ENCODE measurements at places on chromosomes 6 and 20.

GRCh38 chr20:22795871-22796270 is 211.5 kb upstream of the FOXA2 start:
- no peaks in the 10 kb centered on the region for H3K27me3 ChIP-seq
- H3K27ac ChIP-seq = no peak overlapping the region
- H3K4me1 ChIP-seq = no peaks in the 10 kb centered on the region
- H3K36me3 ChIP-seq = no peaks in the 10 kb centered on the region

DNA sequence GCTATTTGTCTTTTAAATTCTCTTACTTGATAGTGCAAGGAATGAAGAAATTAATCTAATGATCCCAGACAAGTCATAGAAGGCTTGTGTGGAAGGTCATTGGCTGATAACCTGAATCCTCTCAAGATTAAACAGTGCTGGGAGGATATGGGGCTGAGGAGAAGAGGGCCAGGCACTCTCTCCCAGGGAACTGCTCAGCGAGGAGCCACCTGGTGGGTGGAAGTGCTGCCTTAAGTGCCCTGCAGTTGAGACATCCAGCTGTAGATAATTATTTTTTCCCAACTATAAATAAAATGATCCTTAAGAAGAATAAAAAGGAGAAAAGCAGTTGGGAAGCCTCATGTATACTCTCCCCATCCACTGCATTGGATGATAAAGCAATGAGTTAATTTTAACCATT is 47.9 kb downstream of the BTBD3 start:
- DNase-seq = no peak
- no peaks in the 10 kb centered on the region for H3K4me1 ChIP-seq
- no peaks in the 10 kb centered on the region for H3K36me3 ChIP-seq
- no peak overlapping the region for H3K27ac ChIP-seq
- H3K4me3 ChIP-seq = no peak overlapping the region

DNA sequence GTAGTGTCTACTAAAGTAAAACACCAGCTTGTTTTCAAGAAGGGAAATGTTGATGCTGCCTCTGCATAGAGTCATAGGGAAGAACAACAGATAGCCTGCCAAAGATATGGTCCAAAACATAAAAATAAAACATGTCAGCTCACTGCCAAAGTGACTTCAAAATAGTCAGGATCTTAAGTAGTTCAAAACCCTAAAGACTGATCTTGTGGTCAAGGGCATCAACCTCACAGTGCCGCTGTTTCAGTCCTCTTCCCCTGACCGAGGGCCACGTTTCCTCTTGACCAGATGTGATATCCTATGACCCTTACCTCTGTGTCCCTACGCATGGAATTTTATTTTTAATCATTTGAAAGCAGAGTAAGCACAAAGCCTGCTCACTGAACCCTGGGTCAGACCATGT is 104.2 kb upstream of the CNKSR3 start:
- peaks cover 5% of the 10 kb centered on the region for H3K27me3 ChIP-seq
- H3K27ac ChIP-seq = no peak overlapping the region
- DNase-seq = no peak
- no peak overlapping the region for H3K4me3 ChIP-seq

- peak overlapping the region; percentile 19 for H3K27ac ChIP-seq
- no peak for DNase-seq
- H3K27me3 ChIP-seq = no peaks in the 10 kb centered on the region
These were observed 1.7 kb upstream of the TREM1 start for GRCh38 chr6:41288030-41288753.

DNA sequence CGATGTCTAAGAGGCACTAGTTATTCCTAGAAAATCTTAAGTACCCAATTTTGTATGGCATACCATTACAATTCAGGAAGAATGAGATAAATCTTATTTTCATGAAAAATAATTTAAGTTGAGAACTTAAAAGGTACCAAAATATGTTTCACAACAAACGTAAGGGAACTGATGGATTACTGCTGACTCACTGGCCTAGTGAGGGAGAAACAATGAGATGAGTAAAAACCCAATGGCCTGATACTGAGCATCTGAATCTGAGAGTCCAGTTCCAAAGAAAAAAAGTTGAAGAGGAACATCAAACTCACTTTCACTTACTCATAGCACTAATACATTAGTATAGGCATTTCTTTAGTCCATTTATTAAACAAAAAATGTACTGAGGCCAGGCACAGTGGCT is 56.0 kb downstream of the MDN1 start:
- H3K27me3 ChIP-seq = no peaks in the 10 kb centered on the region
- no peak for DNase-seq
- H3K4me1 ChIP-seq = no peaks in the 10 kb centered on the region
- H3K4me3 ChIP-seq = no peak overlapping the region
- no peak overlapping the region for H3K27ac ChIP-seq

DNA sequence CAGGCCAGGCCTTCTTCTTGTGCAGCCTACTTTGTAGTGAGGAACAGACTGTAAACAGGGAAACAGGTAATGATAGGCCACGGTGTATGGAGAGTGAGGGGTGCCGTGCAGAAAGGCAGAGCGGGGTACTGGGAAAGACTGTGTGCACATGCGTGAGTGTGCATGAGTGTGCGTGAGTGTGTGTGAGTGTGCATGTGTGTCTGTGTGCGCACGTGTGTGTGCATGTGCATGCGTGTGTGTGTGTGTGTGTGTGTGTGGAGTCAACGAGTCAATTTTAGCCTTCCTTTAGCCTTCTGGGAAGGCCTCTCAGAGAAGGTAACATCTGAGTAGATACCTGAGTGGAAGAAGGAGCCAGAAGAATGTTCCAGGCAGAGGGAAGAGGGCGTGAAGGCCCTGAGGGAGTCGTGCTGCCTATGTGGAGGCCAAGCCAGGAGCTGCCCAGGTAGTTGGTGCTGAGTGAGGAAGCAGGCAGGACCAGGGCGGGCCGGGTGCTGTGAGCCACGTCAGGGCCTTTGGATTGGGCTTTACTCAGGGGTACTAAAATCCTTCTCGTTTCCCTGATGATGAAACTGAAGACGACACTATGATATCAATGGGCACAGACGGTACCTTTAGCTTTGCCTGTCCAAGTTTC is 6.3 kb downstream of the APCDD1L start:
- H3K27me3 ChIP-seq = peaks cover 8% of the 10 kb centered on the region
- no peak overlapping the region for H3K4me3 ChIP-seq
- H3K36me3 ChIP-seq = no peaks in the 10 kb centered on the region
- DNase-seq = no peak
- H3K4me1 ChIP-seq = no peaks in the 10 kb centered on the region
- no peak overlapping the region for H3K27ac ChIP-seq

GRCh38 chr20:17938871-17939619 is 29.5 kb downstream of the SNX5 start:
- H3K4me3 ChIP-seq = no peak overlapping the region
- H3K36me3 ChIP-seq = peaks cover 29% of the 10 kb centered on the region
- peak; percentile 76 for DNase-seq
- H3K27me3 ChIP-seq = no peaks in the 10 kb centered on the region

- peaks cover 13% of the 10 kb centered on the region for H3K27me3 ChIP-seq
- no peak for DNase-seq
- H3K4me1 ChIP-seq = no peaks in the 10 kb centered on the region
- H3K4me3 ChIP-seq = no peak overlapping the region
These were observed 174.0 kb downstream of the RNF144B start for GRCh38 chr6:18561037-18561750.

Measured in activated CD4-positive, alpha-beta T cell treated with anti-CD3 and anti-CD28 coated beads for 36 hours (primary cell).